ENCODE measurements at places on chromosomes 12 and 14. TPM values are rescaled to one million over a fixed set of nuclear protein-coding genes. Genes with fewer than 3 reads are reported as not detected.

DNA sequence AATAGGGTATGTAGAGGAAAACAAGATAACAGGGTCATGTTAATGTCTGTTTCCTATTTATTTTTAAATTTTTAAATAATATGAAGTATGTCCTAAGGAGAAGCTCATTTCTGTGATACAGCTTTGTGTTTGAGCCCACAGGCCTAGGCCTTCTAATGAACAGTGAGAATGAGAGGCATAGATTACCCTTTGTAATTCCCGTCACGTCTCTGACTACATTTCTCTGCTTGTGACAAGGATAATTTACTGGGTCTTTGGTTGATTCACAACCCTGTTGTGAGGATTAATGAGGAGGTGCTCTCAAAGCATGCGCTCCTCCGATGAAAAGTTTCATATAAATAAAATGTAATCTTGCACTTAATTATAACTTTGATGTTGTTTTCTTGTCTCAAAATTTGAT, 56.1 kb downstream of the SYT10 start:
- no peak for DNase-seq

Gene MYF6
- total RNA-seq, result not detected

GRCh38 chr12:64656429-64656828, 46.1 kb downstream of the RASSF3 start:
- DNase-seq, result no peak

Gene KCNJ8
- not detected for total RNA-seq

DNA sequence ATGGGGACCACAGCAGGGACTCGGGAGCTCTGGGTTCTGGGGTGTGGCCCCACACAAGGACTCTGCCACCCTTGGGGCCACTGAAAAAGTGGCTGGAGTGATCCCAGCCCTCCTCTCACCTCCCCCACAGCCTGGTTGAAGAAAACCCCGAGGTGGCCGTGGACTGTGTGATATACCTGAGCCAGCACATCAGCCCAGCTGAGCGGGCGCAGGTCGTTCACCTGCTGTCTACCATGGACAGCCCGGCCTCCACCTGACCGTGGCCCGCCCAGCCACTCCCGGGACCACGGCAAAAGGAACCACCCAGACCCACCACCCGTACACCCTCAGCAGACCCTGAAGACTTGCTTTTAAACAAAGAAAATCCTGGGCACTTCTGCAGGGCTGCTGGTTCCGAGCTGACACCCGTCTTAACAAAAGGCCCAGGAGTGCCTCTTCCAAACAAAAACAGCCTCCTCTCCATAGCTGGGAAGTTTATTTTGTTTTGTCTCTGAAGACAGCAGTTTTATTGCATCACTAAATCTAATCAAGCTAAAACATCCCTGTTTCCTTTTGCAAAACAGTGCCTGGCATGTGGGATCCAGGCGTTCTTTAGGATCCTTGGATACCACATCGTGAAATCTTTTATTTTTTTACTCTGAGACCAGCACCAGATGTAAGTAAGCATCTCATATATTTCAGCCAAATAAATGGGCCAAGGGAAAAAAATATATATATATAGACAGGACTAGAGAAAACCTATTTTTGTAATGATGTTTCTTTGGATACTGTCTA, 42.8 kb downstream of the FOXN4 start:
- no peak for DNase-seq

Gene SLC39A2
- not detected for total RNA-seq

DNA sequence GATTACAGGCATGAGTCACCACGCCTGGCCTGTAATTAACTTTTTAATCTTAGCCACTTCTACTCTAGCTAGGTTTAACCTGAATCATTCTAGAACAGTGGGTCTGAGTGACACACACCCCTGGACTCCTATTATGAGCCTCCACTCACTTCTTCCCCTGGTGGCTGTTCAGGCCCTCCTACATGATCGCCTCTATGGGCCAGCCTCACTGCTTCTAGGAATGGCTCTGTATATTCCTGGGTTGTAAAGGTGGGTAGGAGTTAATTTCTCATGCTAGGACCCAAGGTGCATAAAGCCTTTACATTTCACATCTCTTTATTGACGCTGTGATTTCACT, 8.0 kb upstream of the RNU6-8 start:
- no peak for DNase-seq

Gene KRT5
- total RNA-seq, result not detected

Gene DERA
- total RNA-seq, result 43.8 TPM

DNA sequence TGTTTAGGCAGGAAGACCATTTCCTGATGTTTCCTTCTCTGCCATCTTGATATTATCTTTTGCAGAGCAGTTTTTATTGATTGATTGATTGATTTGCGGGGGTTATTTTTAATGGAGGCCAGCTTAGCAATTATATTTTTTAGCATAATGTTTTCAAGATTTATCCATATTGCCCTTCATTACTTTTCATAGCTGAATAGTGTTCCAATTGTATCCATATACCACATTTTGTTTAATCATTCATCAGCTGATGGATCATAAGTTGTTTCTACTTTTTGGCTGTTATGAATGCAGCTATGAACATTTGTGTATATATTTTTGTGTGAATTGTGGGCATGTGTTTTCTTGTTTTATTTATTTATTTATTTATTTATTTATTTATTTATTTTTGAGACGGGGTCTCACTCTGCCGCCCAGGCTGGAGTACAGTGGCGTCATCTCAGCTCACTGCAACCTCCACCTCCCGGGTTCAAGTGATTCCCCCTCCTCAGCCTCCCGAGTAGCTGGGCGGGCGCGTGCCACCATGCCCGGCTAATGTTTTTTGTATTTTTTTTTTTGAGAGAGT, 20.9 kb upstream of the RCOR1 start:
- DNase-seq, result no peak

- DNase-seq, result no peak
Observed at GRCh38 chr14:100346306-100347091, 23.4 kb downstream of the SLC25A47 start.

DNA sequence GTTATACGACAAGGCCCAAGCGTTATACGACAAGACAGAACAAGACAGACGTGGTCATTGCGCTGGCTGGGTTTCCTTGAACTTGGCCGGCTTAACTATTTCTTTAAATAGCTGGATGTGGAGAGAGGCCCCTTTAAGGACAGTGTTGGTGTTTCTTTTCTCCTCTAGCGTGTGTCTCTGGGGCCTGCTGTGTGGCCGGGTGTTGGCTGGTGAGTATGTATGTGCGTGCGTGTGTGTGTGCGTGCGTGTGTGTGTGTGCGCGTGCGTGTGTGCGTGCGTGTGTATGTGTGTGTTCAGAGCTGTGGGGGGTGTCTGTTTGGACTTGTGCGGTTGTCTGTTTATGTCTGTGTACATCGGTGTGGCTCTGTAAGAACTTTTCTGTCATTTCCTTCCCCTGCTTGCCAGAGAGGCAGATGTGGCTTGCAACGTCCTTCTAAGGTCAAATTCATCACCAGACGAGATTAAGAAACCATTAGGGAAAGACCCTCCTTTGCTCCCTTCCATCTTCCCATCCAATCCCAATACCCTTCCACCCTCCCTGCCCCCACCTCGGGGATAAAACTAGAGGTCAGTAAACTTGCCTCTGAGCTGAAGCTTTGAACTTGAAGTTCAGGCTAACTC, 78.6 kb upstream of the TBX3 start:
- DNase-seq, result peak; percentile 41

GRCh38 chr12:119936705-119937311, 52.2 kb upstream of the BICDL1 start:
- no peak for DNase-seq

DNA sequence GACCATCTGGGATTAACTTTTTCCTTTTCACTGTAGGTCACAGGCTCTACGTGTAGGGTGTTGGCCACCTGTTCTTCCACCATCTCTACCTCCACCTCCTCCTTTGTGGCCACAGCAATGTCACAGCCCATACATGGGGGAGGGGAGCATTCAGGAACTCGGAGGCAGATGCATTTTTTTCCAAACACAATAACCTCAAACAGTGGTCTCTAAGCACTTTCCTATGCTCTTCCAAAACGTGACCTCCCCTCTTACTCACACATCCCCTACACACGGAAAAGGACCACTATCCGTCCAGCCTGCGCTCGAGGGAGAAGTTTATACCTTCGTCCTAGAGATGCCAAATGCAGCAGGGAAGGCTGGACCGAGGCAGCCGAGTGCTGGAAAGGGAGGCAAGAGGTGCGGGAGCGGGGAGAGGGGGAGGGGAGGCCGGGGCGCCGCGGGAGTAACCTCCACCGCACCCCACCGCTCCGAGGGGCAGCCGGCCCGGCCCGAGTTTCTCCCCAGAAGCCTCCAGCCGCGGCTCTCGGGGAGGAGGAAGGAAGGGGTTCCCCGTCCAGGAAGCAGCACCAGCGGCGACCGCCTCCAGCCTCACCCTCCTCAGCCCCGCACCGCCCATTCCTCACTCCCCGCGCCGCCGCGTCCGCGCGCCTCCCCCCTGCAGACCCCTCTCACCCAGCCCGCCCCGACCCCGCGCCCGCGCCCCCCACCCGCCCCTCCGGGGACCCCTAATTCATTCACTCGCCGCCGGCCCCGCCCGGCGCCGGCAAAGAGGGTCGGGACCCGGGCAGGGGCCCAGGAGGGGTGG, 594 bp downstream of the KRAS start:
- peak; percentile 51 for DNase-seq

Gene KLRF1
- not detected for total RNA-seq

DNA sequence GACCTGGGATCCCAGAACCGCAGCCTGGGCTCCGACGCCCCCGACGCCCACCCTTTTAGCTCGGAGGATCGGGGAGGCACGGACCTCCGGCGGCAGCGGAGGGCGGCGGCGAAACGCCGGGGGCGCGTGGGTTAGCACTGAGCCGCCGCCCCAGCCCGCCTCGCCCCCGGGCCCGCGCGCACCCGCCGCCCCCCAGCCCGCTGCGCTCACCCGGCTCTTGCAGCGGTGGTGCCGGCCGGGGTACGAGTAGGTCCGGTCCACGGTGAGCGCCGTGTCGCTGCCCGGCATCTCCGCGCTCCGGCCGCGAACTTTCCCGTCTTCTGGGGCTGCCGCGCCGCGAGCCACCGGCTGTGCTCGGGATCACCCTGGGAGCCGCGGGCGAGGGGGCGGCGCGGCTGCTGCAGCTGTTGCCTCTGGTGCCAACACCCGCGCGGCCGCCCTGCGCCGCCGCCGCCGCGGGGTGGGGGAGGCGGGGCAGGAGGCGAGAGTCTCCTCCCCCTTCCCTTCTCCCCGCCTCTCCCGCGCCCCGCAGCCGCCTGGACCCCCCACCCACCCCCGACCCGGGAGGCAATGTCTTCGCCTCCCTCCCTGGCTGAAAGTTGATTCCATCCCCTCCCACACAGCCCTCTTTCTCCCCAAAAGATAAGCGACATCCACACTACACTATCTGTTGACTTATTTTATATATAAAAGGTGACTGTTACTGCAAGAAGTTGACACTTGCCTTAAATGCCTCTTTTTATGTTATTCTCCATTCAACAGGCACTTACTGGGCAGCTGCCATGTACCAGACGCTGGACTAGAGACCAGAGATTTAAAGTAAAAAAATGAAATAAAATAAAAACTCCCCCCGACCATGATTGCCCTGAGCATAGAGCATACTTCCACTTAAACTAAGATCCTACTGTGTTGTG, at the start of gene TMCC3:
TSS of gene TMCC3 (minus strand) at position 415 of the 914 bp plus-strand sequence. CDS start at position 288, 127 bp downstream.
- peak; percentile 74 for DNase-seq

Measured in lung microvascular endothelial cell (primary cell).